ENCODE measurements at places on chromosomes 2 and 18. TPM values are rescaled to one million over a fixed set of nuclear protein-coding genes. Genes with fewer than 3 reads are reported as not detected.

DNA sequence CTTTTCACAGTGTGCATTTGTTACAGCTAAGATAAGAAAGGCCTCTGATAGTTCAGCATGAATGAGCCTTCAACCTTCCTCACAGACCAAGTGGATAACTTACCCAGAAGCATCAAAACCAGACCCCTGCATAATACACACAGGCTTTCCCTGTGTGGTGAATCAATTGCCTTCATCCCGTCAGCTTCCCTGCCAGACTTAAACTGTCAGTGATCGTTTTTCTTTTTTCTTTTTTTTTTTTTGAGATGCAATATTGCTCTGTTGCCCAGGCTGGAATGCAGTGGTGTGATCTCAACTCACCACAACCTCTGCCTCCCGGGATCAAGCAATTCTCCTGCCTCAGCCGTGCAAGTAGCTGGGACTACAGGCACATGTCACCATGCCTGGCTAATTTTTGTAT is 20.5 kb upstream of the SLC35F5 start:
- DNase-seq, result no peak

GRCh38 chr18:3720159-3720558 is 270.2 kb downstream of the TGIF1 start:
- no peak for DNase-seq

The SERPINB10 gene
- 13.0 TPM for polyA plus RNA-seq

DNA sequence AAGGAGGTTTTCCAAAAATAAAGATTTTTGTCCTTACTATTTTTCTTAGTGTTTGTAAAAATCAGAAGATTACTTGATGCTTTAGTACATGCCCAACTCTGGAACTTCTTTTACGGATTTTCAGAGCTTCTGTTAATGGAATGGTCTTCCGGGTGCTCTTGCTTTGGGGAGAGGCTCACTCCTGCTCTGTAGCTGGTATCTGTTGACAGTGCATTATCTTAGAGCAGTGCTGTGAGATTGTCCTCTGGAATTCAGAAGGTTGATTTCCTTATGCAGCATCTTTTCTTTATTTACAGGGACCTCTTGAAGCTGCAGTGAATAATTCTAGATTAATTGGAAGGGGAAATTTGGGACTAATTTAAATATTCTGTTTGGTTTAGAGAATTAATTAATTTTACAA is 4.6 kb downstream of the MAPRE2 start:
- DNase-seq, result no peak

The LYG1 gene
- 0.33 TPM for polyA plus RNA-seq

The GPAT2 gene
- polyA plus RNA-seq, result 0.08 TPM

DNA sequence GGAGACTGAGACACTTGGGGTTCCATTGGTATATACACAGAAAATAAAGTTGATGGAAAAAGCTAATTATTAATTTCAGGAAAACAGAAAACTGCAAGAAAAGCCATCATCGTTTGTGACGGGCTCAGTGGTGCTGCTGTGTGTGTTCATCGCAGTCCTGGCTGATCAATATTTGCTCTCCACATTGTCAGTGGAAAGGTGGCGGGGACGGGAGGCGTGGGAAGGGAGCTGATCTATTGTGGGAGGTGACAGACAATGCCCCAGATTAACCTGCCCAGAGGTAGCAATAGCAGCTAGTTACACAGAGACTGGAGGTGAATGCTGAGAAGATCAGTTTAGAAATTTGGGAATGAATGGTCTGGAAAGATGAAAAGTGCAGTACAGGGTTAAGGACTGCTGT is 50.0 kb upstream of the CTDP1 start:
- no peak for DNase-seq

DNA sequence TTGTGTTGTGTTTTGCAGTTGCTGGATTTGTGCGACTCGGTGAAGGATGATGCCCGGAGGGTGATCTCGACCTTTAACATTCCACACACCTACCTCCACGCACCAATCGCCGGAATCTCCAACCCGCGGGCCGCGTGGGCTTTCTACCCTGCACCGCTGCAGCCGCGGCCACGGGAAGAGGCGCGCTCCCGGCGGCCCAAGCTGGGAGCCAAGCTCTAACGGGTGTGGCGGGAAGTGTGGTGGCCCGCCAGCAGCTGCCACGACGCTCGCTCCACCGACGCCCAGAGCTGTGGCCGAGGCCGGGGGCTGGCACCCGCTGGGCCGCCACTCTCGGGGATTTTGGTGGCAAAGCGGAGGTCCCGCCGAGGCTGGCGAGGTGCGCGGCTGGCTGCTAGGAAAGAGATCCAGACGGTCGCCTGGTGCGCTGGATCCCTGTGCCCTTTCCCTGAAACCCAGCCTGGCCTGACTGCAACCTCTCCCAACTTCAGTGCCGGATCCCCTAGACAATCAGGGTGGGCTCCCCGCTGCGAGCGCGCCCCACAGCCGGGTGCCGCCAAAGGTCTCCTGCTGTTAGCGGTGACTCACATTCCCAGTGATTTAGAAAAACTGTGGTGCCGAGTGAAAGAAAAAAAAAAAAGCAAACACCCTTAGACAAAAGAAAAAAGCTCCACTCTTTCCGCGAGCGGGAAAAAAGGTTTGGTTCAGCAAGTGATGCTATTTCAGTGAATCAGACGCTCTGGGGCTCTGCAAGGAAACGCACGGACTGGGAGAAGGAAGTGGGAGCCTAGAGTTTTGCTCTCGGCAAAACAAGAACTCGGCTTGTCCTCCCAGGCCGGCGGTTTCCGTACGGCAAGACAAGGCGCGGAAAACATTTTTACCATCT is 2.9 kb upstream of the BCL2L11 start:
- DNase-seq, result no peak

DNA sequence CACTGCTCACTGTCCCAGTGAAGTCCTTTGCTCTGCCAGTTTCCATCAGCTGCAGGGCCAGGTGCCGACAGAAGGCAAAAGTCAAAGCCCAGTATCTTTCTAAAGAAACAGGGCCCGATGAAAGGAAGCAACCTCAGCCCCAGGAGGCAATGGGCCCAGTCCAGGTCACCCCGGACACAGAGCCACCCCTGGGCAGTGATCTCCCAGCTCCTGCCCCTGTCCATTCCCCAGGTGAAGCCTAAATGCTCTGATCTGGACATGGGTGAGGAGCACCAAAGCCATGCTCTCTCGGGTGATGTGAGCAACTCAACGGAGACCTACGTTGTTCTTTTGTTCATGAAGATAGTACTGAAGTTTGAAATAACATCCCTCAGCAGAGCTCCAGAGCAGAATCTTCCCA is 61.6 kb downstream of the HDAC4 start:
- no peak for DNase-seq

- no peak for DNase-seq
These were observed 19.5 kb downstream of the RTN4 start for GRCh38 chr2:55030766-55031165.

The SPATA3 gene
- 0.24 TPM for polyA plus RNA-seq

DNA sequence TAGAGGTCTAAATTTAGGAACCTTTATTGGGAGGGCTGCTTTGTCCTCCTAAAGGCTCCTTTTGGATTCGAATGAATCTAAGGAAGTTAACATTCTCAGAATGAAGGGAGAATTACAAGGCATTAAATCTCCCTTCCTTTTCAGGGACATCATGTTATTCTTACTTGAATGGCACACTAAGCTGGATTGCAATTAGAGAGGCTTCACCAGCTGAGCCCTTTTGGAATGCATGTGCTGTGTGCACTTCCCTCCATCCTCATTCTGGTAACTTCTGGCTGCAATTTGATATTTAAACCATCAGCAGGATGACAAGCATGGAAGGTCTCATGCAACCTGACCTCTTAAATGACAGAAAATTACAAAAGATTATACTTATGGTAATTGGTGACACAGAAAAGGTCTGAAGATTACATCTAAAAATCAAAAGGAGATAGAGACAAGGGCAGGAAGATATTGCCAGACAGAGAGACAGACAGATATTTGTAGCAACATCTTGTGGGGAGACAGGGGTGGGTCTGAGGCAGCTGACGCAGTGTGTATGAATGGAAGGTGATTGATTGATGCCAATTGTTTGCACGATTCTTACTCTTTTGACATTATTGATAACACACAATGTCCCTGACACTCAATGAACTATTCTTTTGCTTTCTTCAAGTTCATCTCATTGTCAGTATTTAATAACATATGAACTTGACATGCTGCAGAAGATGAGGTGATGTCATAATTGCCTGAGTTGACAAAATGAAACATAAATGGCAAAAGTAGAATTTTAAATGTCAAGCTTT is 570.8 kb upstream of the GYPC start:
- no peak for DNase-seq

Data from GM12878 (cell line).